NCI-H510A treated with DMSO at 0.1 percent for 48 hours (cell line): ENCODE measurements at places on chromosomes 12 and 14.
A peak's percentile ranks its signal among the peaks of the same experiment; 100 is the strongest.

DNA sequence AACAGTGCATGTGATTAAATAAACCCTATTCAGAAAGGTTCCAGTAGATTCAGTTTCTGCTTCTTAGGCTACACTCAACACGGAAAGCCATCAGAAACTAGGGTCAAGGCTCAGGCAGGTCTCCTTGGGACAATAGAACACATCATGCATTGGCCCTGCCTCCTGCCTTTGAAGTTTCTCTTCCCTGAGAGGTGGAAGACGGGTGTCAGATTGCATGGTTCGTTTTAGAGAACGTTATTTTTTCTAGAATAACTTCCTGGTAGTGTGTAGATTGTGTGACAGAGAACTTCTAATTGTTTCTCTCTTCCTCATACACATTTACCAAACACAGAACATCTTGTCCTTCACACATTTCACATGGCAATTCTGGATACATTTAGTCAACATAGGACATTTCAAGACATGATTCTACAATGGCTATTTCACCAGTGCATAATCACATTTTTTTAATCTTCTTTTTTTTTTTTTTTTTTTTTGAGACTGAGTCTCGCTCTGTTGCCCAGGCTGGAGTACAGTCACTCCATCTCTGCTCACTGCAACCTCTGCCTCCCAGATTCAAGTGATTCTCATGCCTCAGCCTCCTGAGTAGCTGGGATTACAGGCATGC lies 106.6 kb upstream of the AMN1 start:
- DNase-seq, result peak; percentile 14

GRCh38 chr12:112728864-112729263 lies 62.7 kb upstream of the RPH3A start:
- DNase-seq, result no peak

DNA sequence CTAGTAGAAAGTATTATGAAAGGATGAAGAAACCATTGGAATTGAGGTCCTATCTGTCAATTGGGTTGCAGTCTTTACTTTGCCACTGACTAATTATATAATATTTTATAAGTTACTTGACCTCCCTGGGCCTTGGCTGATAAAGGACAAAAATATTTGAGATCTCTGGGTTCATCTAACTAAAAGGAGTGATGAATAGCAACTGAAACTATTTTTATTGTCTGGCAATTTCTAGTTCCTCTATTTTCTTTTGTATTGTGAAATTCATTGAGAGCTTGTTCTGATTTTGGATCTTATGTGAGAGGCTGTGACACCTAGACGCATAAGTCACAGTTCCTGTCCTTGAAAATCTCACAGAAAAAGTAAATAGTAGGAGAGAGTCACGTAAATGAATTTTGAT lies 415.7 kb upstream of the ATP2B1 start:
- DNase-seq, result no peak

DNA sequence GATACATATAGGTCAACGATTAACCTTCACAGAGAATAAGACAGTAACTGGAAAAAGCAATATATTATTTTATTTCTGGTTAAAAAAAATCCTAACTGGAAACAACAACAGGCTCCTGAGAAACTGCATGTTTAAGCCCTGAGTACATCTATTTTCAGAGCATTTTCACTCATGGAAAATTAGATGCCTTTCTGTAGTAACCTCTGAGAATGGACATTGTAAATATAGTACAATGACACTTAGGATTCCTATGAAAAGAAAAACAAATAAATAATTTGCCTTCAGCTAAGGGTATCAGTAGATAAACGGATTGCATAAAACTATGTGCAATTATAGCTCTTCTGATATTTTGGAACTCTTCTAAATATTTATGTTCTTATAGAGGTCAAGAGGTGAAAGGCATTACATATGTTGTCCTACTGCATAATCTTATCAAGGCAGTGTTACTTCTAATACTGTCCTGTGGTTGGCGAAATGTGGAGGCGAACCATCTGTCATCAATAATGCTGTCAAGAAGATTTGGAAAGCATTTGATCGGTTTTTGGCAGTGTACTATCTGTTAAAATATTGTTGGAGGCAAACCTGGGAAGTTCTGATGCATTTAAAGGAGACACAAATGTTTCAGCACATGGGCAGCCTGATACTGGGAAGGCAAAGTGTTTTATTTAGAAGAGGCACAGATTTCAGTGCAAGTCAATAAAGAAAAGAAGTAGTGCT lies 381.8 kb downstream of the BTG1 start:
- no peak for DNase-seq

- no peak for DNase-seq
These were observed 483.8 kb downstream of the NOVA1 start for GRCh38 chr14:26113911-26114640.

- no peak for DNase-seq
These were observed 87.1 kb downstream of the GCH1 start for GRCh38 chr14:54815515-54815914.
